ENCODE measurements at places on chromosomes 6 and 20. TPM values are rescaled to one million over a fixed set of nuclear protein-coding genes. Genes with fewer than 3 reads are reported as not detected.

- no peak for DNase-seq
Observed at GRCh38 chr6:138278326-138278725, 60.0 kb upstream of the PBOV1 start.

DNA sequence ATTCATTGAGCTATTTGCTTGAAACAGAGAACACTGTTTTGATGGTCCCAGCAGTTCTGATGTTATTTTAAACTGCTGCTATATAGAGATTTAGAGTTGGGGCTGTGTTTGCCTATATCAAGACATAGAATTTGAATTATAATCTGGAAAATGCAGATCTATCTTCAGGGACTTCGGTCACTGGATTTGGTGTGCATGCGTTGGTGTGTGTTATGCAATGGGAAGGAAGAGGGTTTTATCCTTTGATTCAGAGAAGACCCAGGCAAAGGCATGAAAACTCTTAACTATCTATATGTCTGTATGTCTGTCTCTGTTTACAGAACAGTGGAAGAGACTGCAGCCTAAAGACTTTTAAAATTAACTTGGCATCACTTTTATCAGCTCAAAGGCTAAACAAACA is 2.0 kb downstream of the ADGRB3 start:
- no peak for DNase-seq

GRCh38 chr20:24871480-24872213 is 77.4 kb upstream of the CST7 start:
- DNase-seq: no peak

The SIRPB2 gene
- total RNA-seq: not detected

The RAB32 gene
- total RNA-seq: not detected

Measured in Karpas-422 (cell line).